Endothelial cell (in vitro differentiated cells): ENCODE measurements at places on chromosomes 3 and 15.

- no peak for DNase-seq
Measured at GRCh38 chr3:38519000-38519399, 22.9 kb downstream of the EXOG start.

DNA sequence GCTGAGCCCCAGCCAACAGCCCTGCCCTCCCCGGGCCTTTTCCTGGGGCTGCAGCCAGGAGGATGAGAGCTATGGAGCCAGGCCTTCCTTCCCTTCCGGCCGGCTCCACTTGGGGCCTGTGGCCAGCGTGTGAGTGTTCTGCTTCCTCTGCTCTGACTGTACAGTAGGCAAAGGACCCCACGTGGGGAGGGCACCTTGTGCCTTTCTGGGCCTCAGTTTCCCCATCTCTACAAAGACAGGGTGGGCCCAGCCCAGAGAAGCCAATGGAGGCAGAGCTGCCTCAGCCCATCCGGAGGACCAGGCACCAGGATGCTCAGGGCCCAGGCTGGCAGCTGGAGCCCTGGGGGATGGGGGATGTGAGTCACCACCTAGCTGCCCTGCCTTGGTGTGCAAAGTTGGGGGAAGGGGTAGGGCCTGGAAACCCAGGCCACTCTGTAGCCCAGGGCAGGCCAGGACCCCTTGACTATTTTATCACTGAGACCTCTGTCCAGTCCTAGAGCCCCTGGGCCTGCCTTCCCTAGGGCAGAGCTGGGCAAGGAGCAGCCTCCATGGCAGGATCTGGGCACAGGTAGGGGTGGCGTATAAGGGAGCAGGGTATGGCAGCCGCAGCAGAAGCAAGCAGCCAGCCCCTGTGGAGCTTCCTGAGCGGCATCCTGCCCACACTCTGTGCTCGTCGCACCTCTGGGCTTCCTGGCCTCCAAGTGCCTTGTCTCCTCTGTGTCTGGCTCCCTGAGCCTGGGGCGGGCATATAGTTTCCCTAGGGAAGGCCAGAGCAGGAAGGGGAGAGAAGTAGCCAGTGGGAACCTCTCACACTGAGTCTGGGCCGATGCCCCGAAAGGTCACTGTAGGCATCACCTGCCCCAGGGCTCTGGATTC lies 1.8 kb downstream of the PSTPIP1 start:
- DNase-seq = no peak

DNA sequence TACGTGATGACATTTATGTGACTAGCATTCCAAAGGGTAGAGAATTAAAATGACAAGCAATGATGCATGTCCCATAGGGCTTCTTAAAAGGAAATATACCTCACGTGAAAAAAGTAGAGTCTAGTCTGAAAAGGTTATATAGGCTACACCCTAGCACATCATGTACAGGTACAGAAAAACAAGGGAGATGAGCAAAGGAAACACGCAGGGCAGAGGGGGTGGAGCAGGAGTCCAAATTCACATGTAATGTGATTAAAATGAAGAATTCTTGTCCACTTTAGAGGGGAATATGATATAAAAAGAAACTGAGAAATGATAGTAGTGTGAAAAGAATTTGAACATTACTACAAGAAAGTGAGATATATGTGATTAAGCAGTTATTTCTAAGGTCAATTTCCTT lies 59.4 kb downstream of the HACD2 start:
- no peak for DNase-seq

GRCh38 chr3:71710906-71711494 lies 14.2 kb downstream of the EIF4E3 start:
- no peak for DNase-seq

GRCh38 chr3:139534455-139534812 lies 5.1 kb downstream of the RBP1 start:
- DNase-seq = no peak

DNA sequence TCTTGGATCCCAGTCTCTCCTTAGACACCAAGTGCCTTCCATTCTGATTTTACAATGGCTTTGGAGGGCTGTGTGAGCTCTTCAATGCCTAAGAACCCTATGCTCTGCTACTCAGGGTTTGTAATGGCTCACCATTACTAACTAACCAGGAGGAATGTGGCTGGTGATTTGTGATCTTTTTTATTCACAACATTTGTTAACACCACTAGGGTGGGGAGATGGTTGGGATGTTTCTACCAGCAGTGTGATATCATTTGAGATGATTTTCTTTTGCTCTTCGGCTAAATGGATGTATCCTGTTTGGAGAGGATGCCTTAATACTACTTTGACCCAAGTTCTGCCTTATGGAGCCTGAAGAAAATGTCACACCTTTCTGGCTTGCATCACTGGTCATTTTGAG lies 226.9 kb downstream of the MFSD1 start:
- no peak for DNase-seq

GRCh38 chr3:3813013-3813412 lies 13.8 kb downstream of the LRRN1 start:
- no peak for DNase-seq

- no peak for DNase-seq
Measured at GRCh38 chr3:109545746-109546145, 208.4 kb upstream of the DPPA4 start.

DNA sequence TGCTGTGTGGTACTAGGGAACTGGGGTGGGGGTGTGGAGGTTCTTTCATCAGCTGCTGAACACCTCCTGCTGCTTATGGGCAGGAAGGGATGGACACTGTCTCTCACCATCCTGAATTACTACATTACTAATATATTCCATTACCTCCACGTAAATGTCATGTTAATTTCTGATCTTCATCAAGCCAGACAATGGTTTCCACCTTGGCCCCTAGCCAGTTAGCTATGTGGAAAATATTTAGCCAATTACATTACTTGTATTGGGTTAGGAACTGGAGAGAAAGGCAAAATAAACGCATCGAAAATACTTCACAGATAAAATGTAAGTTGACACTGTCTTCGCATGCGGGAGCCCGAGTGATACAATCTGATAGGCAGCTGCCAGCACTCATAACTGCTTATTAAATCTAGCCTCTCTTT lies 95.1 kb downstream of the FOXP1 start:
- no peak for DNase-seq
